ENCODE measurements at places on chromosomes 2 and 18.

DNA sequence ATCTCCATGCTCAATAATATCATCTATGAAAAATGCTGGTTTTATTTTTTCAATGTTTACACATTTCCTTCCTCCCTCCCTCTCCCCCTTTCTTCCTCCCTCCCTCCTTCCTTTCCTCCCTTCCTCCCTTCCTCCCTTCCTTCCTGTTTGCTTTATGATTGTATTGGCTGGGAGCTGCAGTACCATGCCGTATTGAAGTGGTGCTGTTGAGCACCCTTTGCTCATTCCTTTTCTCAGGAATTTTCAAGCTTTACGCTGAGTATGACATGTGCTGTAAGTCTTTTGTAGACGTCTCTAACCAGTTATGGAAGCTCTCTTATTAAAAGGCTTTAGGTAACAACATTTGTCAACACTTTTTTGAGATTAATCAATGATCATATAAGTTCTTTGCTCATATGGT lies 100.4 kb downstream of the SNTG2 start:
- no peak for DNase-seq

- no peak for DNase-seq
Observed at GRCh38 chr2:198141726-198142125, 337.3 kb downstream of the PLCL1 start.

DNA sequence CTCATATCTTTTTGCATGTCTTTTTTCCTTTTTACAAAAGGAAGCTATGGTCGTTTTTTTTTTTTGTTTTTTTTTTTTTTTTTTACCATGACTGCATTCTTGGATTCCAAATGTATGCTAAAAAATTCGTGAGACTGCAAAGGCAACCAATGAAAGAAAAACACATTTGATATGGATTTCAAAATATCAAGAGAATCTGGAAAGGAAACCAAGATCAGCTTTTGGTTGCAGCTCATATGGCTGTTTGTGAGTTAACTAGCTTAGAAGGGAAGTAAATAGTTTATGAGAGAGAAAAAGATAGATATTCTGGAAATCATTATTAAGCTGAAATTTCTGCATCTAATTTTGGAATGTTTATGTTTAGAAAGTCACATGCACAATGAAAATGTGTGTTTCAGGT lies 110.3 kb downstream of the PRPF40A start:
- DNase-seq: no peak

- DNase-seq: no peak
Observed at GRCh38 chr2:108919571-108920373, 69.2 kb downstream of the EDAR start.

- no peak for DNase-seq
Observed at GRCh38 chr18:62634979-62635630, 80.2 kb upstream of the PHLPP1 start.

DNA sequence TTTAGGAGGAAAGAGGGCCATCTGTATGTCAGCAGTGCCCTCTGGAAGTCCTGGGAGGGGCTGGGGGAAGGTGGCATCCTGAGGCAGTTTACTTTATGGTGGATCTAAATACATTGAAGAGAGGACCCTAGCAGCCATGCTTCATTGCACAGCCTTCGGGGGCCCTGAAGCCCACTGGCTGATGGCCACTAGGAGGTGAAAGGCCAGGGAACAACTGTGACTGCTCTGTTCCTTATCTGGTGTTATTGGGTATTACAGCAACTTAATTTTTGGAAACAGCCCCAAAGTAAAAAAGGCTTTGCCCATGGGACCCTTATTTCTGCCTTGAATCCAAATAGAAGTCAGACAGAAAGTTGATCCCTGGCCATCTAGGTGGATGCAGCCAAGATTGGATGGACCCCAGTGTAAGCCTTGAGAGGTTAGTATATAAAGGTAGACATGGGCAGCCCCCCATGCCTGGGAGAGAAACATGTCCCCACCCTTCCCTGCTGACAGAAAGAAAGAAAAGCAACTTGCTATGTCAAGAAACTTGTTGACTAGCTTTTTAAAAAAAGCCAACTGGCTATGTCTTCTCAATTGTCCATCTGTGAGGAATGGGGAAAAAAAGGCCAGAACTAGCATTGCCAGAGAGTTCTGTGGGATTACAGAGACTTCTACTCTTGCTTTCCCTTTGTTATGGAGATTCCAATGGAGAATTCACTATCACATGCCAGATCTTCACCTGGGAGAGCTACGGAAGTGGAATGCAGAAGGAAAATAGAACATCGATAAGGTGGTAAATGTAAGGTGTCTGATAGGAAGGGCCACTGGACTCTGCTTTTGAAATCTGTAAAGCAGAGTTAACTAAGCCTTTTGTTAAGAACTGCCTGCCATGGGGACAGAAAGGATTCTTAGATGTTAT lies 58.6 kb upstream of the OSR1 start:
- DNase-seq: no peak

DNA sequence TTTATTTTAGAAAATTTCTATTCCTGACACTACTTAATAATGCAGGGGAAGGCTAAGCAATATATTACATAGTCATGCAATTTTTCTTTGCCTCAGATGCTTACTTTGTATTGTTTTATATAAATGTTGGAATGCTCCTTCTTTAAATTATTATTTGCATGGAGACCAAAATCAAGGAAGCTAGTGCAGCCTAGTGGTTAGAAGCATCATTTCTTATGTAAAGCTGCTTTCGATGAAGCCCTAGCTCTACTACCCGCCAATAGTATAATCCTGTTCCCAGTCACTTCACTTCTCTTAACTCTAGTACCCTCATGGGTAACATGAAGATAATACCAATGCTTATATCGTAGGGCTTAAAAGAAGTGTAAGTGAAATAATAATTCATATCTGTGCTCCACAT lies 198.9 kb downstream of the LRATD1 start:
- DNase-seq: no peak

DNA sequence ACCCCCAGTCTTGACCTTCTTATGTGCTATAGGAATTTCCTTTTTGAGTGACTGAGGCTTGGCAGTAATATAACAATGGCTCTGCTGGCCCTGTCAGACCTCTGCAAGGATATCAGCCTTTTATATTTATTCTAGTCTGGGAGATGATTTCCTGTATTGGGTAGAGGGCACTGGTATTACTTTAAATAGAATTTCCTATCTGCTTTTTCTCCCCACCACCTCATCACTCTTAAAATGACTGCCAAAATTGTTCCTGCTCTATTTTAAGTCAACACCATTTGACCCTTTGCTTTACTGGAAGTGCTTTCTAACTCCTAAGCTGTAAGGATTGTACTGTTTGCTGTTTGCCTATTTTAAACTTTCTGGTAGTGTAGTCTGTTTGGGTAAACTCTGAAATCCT lies 658.4 kb upstream of the FSHR start:
- no peak for DNase-seq

DNA sequence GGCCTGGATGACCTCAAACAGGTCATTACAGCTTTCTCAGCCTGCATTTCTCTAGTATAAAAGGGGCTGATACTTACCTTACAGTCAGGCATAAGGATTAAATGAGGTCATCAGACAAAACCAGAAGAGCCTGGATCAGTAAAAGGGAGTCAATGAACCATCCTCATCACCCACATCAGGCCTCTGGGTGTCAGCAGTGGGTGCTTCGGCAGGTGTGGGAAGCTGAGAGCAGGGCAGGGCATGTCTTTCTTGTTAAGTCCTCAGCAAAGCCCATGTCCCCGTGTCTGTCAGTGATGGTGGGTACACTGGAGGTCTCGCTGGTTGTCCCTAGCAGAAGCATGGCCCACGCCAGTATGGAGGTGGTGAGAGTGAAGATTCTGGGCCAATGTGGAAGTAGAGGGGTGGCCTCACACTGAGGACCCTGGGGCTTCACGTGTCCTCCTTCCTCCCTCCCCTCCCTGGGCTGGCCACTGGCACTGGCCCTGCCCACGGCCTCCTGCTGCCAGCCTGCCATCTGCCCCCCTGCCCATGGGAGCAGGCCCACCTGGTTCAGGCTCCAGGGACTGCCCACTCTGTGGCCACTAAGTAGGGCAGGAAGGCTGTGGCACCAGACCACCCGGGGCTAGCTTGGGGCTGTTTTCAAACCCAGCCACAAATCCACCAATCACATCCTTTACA lies 4.4 kb downstream of the ADRA2B start:
- no peak for DNase-seq

- DNase-seq: no peak
Observed at GRCh38 chr2:12754643-12755042, 37.9 kb downstream of the TRIB2 start.

DNA sequence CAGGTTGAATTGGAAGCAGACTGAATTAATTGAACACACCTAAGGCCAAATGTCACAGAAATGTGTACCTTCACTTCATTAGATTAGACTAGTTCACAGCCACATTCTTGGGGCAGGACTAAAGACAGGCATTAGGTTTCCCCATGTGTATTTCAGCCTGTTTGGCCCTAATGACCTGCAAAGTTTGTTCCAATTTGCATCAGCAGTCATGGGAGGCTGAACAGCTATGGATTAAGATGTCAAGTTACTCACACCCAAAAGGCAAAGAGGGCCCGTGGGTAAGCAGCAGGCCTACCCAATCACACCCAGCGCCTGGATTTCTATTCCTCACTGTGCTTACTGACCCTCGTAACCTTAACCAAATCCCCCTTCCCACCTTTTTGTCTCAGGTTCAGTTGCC lies 99.6 kb upstream of the RIOK3 start:
- no peak for DNase-seq

DNA sequence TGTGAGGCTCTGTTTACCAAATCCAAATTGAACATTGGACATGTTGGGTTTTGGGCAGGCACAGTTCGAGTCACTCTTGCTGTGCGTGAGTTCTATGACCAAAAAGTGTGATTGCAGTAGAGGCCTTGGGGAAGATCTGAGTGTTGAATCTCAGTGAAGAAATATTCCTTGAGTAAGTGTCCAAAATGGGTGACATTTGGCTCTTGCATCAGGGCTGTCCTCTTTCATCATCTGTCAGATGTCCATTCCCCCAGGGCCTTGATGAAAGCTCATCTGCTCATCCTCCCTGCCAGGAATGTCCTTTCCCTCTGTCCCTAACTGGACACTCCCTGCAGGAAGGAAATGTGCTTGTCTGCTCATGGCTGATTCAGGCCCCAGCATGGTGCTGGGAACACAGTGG lies 6.4 kb upstream of the SFTPB start:
- no peak for DNase-seq

DNA sequence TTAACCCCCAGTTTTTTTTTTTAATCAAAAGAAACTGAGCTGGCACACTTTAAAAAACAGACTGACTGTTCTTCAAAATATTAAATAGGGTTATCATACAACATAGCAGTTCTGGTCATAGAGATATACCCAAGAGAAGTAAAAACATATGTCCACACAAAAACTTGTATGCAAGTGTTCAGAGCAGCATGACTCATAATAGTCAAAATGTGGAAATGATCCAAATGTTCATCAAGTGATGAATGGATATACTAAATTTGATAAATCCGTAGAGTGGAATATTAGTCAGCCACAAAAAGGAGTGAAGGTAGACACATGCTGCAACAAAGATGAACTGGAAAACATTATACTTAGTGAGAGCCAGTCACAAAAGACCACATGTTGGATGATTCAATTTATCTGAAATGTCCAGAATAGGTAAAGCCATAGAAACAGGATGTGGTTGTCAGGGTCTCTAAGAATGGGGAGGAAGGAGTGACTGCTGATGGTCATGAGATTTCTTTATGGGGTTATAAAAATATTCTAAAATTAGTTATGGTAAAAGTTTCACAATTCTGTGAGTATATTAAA lies 5.1 kb downstream of the SMIM21 start:
- DNase-seq: no peak

GRCh38 chr2:181886192-181886591 lies 5.3 kb upstream of the ITPRID2 start:
- DNase-seq: no peak

- DNase-seq: no peak
Observed at GRCh38 chr2:150907466-150907865, 354.2 kb downstream of the RBM43 start.

GRCh38 chr2:10029875-10030223 lies 13.5 kb upstream of the KLF11 start:
- no peak for DNase-seq

DNA sequence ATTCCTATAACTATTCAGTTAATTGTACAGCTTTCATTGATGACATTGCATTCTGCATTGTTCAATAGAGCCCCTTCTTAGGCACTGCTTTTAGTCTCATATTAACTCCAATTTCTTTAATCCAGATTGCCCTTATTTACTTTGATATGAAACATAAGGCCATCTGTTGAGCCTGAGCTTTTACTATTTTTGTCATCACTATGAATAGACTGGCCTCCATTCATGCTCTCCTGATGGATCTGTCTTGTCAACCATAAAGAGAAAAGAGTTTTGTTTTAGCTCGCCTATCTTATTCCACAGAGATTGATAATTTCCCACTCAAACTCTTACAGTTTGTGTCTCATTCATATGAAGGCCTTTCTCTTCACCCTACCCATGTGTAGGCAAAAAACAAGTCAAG lies 159.2 kb upstream of the DTNA start:
- DNase-seq: no peak

- DNase-seq: no peak
Observed at GRCh38 chr2:153557211-153557610, 78.6 kb upstream of the RPRM start.

DNA sequence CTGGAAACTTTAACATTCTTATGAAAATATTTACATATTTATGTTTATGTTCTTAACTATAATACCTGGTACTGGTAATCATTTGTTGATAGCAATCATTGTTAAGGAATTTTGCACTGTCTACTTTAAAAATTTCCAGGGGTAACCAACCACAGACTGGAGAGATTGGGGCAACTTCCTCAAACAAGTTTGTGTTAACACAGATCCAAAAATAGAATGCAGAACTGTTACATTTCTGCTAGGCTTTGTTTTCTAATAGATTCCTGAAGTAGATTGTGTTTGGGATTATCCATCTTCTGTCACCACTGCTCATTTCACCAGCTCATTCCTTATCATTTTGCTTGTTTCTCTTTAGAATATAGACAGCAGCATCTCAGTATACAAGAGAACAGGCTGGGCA lies 23.7 kb downstream of the RNF125 start:
- no peak for DNase-seq

GRCh38 chr18:8726281-8726680 lies 20.9 kb downstream of the MTCL1 start:
- DNase-seq: no peak

DNA sequence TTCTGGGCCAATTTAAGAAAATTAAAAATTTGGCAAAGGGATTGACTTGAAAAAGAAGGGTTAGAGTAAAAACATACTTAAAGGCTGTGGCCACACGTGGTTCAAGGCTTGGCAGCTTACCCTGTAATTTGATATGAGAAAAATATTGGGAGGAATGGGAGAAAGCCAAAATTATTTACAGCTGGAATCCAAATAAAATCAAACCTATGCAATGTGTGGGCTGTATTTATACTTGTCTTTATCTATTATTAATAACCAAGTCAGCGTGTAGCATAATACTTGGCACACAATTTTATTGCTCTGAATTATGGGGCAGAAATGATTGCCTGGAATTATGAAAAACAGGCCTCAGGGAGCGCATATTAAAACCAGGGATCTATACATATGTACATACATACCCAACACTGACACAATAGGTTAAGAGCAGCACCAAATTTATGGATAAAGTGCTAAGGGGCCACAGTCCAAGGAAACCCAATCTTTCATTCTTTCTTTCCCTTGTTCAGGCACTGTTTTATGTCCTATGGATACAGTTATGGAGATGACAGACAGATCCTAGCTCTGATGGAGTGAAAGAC lies 35.6 kb downstream of the FAM124B start:
- DNase-seq: no peak

GRCh38 chr2:121476684-121477083 lies 54.0 kb upstream of the RNU4ATAC start:
- DNase-seq: no peak
